ENCODE measurements at places on chromosomes 7 and 10.

DNA sequence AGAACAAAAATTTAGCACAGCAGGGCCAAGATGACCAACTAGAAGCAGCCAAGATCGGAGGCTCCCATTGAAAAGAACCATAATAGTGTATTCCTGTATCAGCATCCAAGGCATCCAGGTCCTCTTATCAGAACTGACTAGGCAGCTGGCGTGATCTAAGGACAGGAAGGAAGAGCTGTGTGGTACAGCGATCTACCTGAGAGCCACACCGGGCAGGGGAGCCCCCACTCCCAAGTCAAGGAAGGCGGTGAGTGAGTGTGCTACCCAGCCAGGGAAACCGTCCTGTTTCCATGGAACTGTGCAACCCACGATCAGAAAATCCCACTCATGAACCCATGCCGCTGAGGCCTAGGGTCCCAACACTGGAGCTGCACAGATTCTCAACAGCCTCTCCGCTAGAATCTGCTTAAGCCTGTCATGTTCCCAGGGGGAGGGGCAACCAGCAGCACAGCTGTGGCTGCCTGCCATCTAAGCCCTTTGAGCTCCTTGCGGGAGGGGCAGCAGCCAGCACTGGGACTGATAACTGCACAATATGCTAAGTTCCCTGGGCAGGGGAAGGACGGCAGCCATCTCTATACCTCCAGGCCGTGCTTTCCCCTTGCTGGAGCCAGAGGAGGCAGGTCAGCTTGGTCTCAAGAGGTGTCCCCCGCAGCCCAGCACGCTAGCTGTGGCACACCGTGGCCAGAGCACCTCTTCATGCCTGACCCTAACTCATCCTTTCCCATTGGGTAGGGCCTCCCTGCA is 213.0 kb upstream of the SMIM30 start:
- DNase-seq = no peak

GRCh38 chr7:5296611-5297226 is 14.0 kb downstream of the SLC29A4 start:
- DNase-seq = peak; percentile 9

- no peak for DNase-seq
Observed at GRCh38 chr10:105540381-105540780, 899.3 kb downstream of the SORCS3 start.

DNA sequence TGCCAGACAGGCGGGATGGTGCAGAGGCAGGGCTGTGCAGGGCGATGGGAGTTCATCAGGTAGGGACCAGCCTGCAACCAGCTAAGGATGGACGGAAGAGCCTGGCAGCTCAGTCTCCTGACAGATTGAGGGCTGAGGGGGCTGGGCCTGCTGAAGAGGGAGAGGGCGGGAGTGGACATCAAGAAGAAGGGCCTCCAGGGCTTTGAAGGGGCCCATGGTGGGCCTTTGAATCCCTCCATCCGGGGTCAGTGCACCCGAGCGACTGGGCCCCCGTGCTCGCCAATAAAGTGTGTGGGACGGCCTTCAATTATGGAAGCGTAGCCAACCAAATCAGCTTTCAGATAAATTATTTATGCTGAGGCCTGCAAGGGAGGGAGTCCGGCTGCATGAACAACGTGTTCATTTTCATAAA is 431.2 kb downstream of the RPS24 start:
- DNase-seq = no peak

- no peak for DNase-seq
Observed at GRCh38 chr7:120951309-120951699, 727 bp downstream of the ING3 start.
